ENCODE measurements at places on chromosomes 7 and 10.

DNA sequence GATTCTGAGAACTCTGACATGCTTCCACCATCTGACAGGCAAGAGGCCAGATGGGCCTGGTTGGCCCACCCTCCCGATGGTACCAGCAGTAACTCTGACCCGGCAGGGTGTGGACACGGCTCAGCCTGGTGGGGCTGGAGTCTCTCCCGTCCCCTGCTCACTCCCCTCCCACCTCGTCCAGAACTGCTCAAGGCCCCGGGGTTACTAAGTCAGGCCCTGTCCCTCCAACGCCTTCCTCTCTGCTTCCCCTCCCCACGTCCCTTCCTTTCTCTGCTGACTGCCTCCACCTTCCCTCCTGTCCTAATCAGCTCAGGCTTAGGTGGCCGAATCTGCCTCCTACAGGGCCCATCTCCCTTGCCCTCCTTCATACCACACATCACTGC is 12.5 kb downstream of the CALML5 start:
- DNase-seq: no peak

GRCh38 chr10:78314651-78315050 is 281.0 kb downstream of the RPS24 start:
- DNase-seq: no peak

- DNase-seq: no peak
Observed at GRCh38 chr10:29600067-29600466, 34.7 kb downstream of the SVIL start.

GRCh38 chr7:27128034-27128433 is 2.5 kb downstream of the HOXA4 start:
- DNase-seq: no peak

- DNase-seq: no peak
Observed at GRCh38 chr10:111278266-111278665, 201.4 kb downstream of the ADRA2A start.

- DNase-seq: peak; percentile 82
Observed at GRCh38 chr10:114520453-114520852, 116.2 kb upstream of the AFAP1L2 start.

DNA sequence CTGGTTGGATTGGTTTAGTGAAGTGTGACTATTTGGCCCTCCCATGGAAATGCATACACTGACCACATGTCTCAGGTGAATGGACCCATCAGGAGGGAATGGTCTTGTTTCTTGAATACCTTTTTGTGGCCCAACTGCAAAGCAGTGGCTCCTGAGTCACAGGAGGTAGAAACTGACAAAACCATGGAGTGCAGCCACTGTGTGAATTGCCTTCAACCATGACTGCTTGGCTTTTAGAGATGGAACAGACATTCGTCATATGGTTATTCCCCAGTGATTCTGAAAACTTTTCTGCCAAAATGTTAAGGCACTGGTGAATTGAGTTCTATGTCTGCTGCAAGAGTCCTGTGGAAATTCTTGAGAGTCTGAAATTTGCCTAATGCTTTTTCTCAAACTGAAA is 64.7 kb downstream of the CDK14 start:
- DNase-seq: no peak

GRCh38 chr10:48491392-48492139 is 113.3 kb downstream of the ARHGAP22 start:
- no peak for DNase-seq

DNA sequence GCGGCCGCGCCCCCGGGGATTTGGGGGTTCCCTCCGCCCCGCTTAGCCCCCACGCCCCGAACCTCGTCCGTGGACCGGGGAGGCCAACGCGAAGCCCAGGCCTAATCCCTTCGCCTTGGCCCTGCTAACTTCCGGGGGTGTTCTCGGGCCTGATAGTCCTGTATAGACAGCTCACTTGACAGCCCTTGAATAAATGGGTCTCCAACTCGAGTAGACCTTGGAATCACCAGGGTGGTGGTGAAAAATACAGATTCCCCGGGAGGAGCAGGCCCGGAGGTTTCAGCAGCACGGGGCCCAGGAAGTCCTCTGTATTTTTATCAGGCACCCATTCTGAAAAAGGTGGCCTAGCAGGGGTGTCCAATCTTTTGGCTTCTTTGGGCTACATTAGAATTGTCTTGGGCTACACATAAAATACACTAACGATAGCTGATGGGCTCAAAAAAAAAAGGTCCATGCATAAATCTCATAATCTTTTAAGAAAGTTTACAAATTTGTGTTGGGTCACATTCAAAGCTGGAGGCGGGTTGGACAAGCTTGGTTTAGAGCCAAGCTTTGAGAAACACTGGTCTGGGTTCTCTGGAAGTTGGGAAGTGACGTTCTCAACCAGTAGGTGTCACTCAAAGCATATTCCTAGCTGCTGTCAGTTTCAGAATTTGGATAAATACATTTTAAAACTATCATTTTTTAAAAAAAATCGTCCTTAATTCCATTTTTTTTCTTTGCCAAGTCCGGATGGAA is 221.7 kb downstream of the PHTF2 start:
- peak; percentile 70 for DNase-seq
